Renal cortical epithelial cell (primary cell): ENCODE measurements at places on chromosomes 4 and X. TPM values are rescaled to one million over a fixed set of nuclear protein-coding genes. Genes with fewer than 3 reads are reported as not detected.

DNA sequence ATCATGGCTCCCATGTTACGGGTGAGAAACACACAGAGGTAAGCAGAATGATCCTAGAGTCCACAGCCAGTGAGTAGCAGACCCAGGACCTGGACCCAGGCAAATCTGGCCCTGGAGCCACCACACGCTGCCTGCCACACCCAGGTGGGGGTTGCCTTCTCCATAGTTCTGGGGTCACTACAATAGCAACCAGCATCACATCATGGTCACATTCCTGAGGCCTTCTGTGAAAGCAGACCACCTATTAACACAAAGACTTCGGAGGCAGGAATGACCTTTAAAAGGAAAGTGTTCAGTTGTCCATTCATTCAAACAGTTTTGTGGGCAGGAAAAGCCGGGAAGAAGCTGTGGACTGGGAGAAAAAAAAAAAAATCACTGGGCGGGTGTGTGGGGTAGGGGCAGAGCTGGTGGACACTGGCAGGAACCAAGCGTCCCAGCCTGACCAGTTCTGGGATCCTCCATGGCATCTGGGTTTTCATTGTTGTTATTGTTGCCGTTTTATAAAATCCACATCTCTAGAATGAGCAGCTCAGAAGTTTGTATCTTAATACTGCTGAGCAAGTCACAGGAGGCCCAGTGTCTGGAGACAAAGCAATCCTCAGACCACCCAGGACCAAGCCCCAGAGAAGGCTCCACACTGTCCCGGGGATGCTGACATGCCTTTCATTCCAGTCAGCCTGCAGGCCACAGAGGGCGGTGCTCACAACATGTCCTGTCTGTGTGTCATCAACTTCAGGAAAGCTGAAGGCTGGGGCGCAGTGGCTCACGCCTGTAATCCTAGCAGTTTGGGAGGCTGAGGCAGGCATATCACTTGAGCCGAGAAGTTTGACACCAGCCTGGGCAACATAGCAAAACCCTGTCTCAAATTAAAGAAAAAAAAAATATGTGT lies 67.0 kb downstream of the SEL1L3 start:
- peak; percentile 35 for DNase-seq

The NEIL3 gene
- total RNA-seq = 0.60 and 5.2 TPM in 2 replicates

The STATH gene
- total RNA-seq = not detected in 2 replicates

- no peak for DNase-seq
These were observed 19.1 kb downstream of the ARAP2 start for GRCh38 chr4:36224972-36225903.

- DNase-seq = peak; percentile 95
These were observed 898.8 kb downstream of the C4orf33 start for GRCh38 chr4:129994715-129995114.

DNA sequence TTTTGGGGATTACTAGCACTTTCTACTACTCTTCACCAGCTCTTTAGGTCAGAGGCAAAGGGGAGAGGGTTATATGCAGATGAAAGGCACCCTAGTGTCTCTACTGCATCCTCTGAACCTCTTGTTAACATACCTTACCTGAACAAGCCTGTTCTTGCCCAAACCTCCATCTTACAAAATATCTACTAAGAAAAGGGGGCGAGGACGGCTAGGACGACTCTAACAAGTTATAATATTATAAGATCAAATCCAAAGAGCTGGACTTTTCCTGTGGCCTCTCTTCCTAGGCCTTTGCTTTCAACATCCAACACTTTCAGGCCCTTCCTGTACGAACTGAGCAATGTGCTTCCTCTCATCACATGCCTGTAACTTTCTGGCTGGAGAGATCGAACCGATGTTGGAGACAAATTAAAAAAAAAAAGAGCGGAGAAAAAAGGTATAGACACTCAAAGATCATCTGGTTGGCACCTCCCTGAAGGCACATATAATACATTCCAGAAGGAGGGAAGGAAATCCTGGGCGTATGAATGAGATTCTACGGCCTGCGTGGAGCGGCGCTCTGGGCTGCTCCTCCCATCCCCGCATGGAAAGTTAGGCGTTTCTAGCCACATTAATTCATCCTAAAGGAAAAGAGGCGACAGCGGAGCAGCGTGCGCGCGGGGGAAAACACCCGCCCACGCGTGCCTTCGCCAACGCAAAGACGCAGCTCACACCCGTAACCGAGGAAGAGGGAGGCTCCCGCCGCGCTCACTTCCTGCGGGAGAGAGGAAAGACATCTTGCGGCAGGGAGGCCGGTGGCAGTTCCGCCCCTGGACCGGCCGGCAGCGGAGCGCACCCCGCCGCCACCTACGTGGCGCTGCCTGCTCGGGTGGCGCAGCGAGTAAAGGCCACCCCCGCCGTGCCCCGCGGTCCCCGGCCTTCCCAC lies 808 bp downstream of the PRDM5 start:
- DNase-seq = peak; percentile 23

DNA sequence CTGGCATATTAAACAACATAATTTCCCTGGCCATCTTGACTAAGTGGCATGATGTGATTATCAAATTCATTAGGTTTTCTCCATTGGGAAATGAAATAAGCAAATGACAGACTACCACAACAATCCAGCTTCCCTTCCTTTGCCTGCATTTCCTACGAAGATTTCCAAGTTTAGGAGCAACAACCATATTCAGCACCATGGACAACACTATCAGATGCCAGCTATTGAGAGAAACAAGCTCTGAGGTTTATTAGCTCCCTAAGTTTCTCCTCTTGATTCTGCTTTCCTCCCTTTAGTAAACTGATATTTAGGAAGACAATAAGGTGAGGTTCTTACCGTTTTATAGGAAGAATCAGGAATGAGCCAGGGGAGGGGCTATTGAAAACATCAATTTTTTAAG lies 36.2 kb downstream of the DCX start:
- DNase-seq = peak; percentile 28

The SPANXD gene
- not detected in 2 replicates for total RNA-seq

GRCh38 chr4:113673450-113673849 lies 88.1 kb downstream of the CAMK2D start:
- DNase-seq = peak; percentile 75

DNA sequence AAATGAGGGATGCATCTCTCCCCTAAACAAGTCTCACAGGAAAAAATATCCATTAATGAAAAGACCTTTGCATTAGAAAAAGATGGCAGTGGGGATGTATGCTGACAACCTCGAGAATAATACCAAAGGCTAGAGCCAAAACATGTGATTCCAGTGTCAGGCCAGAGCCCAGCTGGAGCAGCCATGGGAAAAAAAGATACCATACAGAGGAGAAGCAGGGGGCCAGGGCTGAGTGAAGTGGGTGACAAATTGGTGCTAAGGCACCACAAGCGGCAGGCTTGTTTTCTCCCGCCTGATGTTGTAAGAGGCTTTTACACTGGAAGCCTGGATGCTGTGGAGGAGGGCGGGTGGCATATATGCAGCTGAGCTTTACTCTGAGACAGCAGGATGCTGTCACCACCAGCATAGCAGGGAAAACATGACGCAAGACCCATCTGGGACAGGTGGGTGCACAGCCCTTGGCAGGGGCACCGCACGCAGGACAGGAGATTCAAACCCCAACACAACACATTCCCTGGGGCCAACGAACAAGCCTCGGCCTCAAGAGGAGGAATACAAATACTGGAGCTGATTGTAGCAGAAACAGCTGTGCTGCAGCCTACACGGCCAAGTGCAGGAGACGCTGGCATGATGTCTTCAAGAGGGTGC lies 91.9 kb downstream of the TSPAN5 start:
- no peak for DNase-seq

The TMEM255A gene
- total RNA-seq = 0.17 and 0.30 TPM in 2 replicates

DNA sequence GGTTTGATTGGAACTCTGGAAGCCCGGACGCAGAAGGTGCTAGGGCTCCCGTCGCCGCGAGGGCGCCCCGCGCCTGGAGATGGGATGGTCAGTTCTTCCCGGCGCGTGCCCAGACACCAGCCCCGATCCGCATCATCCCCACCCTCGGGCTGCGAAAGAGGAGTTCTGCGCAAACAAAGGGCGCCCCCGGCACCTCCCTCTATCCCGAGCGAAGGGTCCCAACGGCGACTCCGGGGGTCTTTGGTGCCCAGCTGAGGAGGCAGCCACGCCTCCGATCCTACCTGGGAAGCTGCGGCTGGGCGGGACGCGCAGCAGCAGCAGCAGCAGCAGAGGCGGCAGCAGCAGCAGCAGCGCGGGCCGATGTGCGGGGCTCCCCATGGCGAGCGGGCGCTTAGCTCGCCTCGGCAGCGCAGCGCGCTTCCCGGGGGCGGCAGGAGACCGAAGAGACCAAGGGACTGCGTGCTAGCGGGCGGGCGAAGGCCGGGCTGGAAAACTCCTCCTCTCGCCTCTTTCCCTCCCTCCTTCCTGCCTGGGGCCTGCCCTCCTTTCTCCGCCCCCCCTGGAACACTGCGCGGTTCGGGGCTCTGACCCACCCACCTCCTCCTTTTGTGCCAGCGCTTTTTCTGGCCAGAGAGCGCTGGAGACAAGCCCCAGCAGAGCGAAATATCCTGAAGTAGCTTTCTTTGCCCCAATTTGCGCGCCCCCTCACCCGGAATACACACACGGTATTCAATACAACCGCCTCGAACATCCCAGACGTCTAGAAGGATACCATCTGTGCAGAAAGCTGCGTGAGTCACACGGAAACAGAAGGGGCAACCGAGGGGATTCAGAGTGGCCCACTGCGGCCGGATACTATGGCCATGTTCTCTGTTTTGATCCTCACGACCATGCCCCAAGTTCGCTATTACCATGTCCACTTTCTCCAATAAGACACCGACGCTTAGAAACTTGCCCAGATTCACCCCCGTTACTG lies at the start of gene SRPX:
SRPX (minus strand) TSS at position 457 of the 976 bp plus-strand sequence; CDS start at position 378, 79 bp downstream.
- DNase-seq = no peak

GRCh38 chrX:323721-324628 lies 5.4 kb upstream of the GTPBP6 start:
- peak; percentile 35 for DNase-seq

The CENPVL2 gene
- not detected in 2 replicates for total RNA-seq

DNA sequence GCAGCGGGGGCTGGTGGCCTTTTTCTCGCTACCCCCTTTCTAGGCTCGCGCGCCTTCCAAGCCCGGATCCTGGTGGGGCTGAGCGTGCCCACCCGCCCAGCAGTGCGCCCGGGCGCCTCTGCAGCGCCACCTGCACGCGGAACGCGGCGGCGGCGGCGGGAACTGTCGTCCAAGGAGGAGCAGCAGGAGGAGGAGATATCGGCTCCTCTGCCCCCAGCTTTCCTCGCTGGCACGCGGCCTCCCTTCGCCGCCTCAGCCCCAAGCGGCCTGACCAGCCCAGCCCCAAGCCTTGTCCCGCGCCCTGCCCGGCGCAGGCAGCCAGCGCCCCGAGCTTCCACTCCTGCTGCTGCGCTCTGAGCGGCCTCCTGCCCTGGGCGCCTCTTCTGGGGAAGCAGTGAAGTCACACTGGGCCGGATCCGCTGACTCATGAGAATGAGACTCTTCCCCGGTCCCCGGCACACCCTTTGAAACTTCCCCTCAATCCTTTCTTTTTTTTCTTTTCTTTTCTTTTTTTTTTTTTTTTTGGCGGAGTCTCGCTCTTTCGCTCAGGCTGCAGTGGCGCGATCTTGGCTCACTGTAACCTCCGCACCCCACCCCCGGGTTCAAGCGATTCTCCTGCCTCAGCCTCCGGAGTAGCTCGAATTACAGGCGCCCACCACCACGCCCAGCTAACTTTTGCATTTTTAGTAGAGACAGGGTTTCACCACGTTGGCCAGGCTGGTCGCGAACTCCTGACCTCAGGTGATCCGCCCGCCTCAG lies 10.6 kb upstream of the ELF4 start:
- peak; percentile 42 for DNase-seq

DNA sequence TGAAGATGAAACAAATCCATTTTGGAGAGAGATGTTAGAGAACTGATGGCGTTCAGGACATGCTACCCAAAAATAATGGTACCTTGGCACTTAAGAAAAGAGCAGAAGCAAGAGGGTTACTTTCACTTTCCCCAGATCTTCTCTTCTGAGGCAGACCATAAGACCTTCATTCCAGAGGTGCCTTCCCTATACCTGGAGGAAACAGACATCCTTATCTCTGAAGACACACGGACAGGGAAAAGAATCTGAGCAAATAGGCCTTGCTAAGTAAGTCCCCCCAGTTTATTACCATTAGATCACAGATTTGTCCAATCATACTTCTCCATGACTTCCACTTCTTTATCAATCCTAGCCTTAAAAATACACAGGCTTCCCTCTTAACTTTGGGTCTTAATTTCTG lies 2.0 kb upstream of the FGF2 start:
- DNase-seq = no peak

- DNase-seq = peak; percentile 53
These were observed 45.7 kb upstream of the INTU start for GRCh38 chr4:127586922-127587571.

DNA sequence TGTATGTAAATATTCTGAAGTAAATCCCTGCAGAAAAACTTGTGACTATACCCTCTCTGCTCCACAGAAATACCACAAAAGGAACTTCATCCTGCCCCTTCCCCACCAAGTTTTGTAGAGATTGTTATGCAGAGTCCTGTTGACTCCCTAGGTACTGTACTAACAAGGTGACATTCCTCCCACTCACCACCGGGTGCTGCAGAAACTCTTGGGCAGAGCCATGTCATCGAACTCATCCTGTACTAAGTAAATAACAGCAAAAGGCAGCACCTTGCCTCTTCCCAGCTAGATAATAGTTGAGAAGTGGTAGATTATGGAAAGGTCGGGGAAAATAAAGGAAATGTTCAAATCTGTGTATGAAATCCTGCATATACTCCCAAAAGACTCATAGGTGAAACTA lies 233.3 kb downstream of the STPG2 start:
- peak; percentile 40 for DNase-seq

The MAGEA2B gene
- not detected in 2 replicates for total RNA-seq

GRCh38 chr4:189988877-189989431 lies 38.1 kb downstream of the FRG2 start:
- no peak for DNase-seq

The PRKG2 gene
- 0.35 and 0.89 TPM in 2 replicates for total RNA-seq

- DNase-seq = no peak
These were observed 62.6 kb downstream of the PKD2 start for GRCh38 chr4:88070031-88070430.

DNA sequence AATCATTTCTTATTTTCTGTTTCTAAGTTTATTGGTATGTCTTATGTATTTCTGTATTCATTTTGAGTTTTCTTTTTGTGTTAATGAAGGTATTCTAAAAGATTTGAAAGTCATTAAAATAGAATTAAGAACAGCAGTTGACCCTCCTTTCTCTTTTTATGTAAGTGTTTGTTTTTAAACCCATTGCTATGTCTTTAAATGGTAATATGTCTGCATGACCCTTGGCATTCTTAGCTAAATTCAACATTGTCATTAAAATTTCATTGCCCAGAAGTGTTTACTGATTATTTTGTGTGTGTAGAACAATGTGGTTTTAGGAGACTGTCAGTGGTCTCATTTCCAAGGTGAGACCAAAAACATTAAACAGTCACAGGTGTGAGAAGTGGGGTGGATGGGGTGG lies 197.8 kb downstream of the PCDH7 start:
- DNase-seq = no peak

The DDIT4L gene
- total RNA-seq = 3.9 and 8.2 TPM in 2 replicates

The ABRAXAS1 gene
- 15.4 and 25.4 TPM in 2 replicates for total RNA-seq

DNA sequence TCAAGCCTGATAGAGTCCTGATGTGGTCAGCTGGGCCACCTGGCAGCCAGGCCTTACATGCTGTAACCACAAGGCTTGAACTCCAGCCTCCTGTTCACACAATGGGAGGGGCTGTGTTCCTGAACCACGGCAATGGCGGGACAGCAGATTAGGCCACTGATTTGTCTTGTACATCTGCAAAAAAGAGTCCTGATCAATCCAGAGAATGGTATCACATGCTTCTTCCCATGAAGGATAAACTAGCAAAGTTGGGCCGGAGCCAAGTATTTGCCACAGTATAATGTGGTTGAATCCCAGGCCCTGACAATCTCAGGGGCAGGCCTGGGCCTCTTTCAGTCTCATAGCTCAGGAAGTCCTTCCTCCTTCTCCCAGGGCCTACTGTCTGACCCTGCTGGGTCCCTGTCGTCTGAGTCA lies 2182.5 kb upstream of the AGA start:
- DNase-seq = peak; percentile 31

- DNase-seq = no peak
These were observed 343.7 kb downstream of the PDHA2 start for GRCh38 chr4:96183611-96184010.
